ENCODE measurements at places on chromosomes 5 and 9. TPM values are rescaled to one million over a fixed set of nuclear protein-coding genes. Genes with fewer than 3 reads are reported as not detected.

CCDC192 gene
- 1.3 TPM for total RNA-seq

AFF4 gene
- 64.7 TPM for total RNA-seq

AHRR gene
- total RNA-seq: 1.3 TPM

RAPGEF6 gene
- total RNA-seq: 22.1 TPM

DBH gene
- total RNA-seq: 0.59 TPM

NOL8 gene
- total RNA-seq: 38.6 TPM

TMC1 gene
- 0.33 TPM for total RNA-seq

SPINK7 gene
- not detected for total RNA-seq

GHR gene
- total RNA-seq: 0.27 TPM

LECT2 gene
- not detected for total RNA-seq

FOXD4 gene
- total RNA-seq: 0.77 TPM

PCDH12 gene
- total RNA-seq: 0.25 TPM

MTX3 gene
- total RNA-seq: 27.9 TPM
